Uterus (tissue), 4 donors: ENCODE measurements at places on chromosomes 6 and 20. TPM values are rescaled to one million over a fixed set of nuclear protein-coding genes. Genes with fewer than 3 reads are reported as not detected.

GRCh38 chr6:25050356-25050755 lies 114.6 kb upstream of the RIPOR2 start:
- H3K4me3 ChIP-seq, result no peak overlapping the region
- peak overlapping the region; percentile 92 for H3K27ac ChIP-seq
- peak; percentile 74 for DNase-seq
- no peaks in the 10 kb centered on the region for H3K27me3 ChIP-seq
- H3K36me3 ChIP-seq, result no peaks in the 10 kb centered on the region
- peaks cover 10% of the 10 kb centered on the region for H3K4me1 ChIP-seq

Gene BMP2
- 2.1 TPM for total RNA-seq

GRCh38 chr6:150453357-150453756 lies 84.5 kb downstream of the IYD start:
- no peak for DNase-seq
- H3K27me3 ChIP-seq, result no peaks in the 10 kb centered on the region
- H3K36me3 ChIP-seq, result no peaks in the 10 kb centered on the region
- H3K4me3 ChIP-seq, result no peak overlapping the region

Gene THEMIS
- total RNA-seq, result not detected

- no peak for DNase-seq
- no peak overlapping the region for H3K27ac ChIP-seq
- H3K4me1 ChIP-seq, result no peaks in the 10 kb centered on the region
- no peaks in the 10 kb centered on the region for H3K36me3 ChIP-seq
- H3K27me3 ChIP-seq, result no peaks in the 10 kb centered on the region
These were observed 25.1 kb downstream of the IL20RA start for GRCh38 chr6:137019476-137020272.

Gene SMOC2
- 132 TPM for total RNA-seq

GRCh38 chr20:9100691-9101090 lies 31.8 kb downstream of the PLCB4 start:
- H3K4me3 ChIP-seq, result no peak overlapping the region
- no peaks in the 10 kb centered on the region for H3K4me1 ChIP-seq
- H3K36me3 ChIP-seq, result no peaks in the 10 kb centered on the region
- no peak for DNase-seq
- no peak overlapping the region for H3K27ac ChIP-seq

DNA sequence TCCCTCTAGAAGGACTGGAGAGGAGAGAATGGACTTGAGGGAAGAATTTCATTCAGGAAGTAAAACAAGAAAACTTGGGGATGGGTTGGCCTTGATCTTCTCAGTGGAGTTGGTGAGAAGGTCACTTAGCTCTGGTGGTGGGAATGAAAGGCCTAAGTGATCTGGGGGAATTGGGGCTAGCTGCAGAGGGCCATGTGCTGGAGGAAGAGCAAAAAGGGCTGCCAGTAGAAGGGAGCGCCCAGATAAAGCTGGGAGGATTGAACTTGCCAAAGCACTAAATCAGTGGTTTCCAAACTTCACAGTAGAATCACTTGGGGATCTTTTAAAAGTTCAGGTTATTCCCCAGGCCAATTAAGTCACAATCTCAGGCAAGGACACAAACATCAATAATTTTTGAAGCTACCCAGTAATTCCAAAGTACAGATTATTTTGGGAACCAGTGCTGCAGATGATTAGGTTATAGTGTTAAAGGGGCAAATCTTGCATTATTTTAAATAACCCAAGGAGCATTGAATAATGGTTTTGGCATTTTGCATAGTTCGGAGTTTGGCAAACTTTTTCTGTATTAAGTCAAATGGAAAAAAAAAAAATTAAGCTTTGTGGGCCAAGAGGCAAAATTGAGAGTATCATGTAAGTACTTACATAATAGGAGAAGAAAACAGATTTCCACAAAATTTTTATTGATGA lies 36.5 kb upstream of the RFPL4B start:
- no peaks in the 10 kb centered on the region for H3K27me3 ChIP-seq
- no peak for DNase-seq
- no peaks in the 10 kb centered on the region for H3K4me1 ChIP-seq

Gene GRM4
- total RNA-seq, result not detected

- H3K27ac ChIP-seq, result no peak overlapping the region
- H3K4me3 ChIP-seq, result no peak overlapping the region
- no peak for DNase-seq
- H3K27me3 ChIP-seq, result no peaks in the 10 kb centered on the region
These were observed 3.0 kb upstream of the WFDC10A start for GRCh38 chr20:45626540-45626939.

- H3K4me1 ChIP-seq, result no peaks in the 10 kb centered on the region
- peak overlapping the region; percentile 45 for H3K4me3 ChIP-seq
- no peaks in the 10 kb centered on the region for H3K27me3 ChIP-seq
- H3K36me3 ChIP-seq, result no peaks in the 10 kb centered on the region
- peak overlapping the region; percentile 4 for H3K27ac ChIP-seq
These were observed 731 bp downstream of the MAK start for GRCh38 chr6:10837622-10837994.

Gene MCCD1
- total RNA-seq, result not detected

GRCh38 chr20:24810676-24811407 lies 138.2 kb upstream of the CST7 start:
- no peaks in the 10 kb centered on the region for H3K36me3 ChIP-seq
- no peaks in the 10 kb centered on the region for H3K4me1 ChIP-seq
- H3K27ac ChIP-seq, result no peak overlapping the region
- no peak for DNase-seq
- H3K4me3 ChIP-seq, result no peak overlapping the region

DNA sequence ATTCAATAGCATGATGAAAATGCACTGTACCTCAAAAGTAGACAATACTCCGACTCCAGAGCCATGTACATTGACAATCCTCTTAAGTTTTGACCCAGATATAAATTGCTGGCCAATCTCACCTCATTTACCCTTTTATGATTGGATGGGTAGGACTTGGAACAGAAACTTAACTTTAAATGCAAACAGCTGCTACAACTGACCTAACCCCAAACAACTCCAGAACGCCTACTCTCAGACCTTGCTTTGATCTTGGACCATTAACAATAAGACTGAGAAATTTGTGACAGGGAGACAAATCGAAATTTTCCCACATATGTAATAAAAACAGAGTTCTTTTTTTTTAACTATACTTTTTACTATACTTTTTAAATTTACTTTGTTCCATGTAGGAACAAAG lies 200.5 kb upstream of the MCHR2 start:
- H3K4me1 ChIP-seq, result no peaks in the 10 kb centered on the region
- H3K4me3 ChIP-seq, result no peak overlapping the region
- no peak for DNase-seq
- no peaks in the 10 kb centered on the region for H3K27me3 ChIP-seq

Gene RSPO4
- not detected for total RNA-seq

DNA sequence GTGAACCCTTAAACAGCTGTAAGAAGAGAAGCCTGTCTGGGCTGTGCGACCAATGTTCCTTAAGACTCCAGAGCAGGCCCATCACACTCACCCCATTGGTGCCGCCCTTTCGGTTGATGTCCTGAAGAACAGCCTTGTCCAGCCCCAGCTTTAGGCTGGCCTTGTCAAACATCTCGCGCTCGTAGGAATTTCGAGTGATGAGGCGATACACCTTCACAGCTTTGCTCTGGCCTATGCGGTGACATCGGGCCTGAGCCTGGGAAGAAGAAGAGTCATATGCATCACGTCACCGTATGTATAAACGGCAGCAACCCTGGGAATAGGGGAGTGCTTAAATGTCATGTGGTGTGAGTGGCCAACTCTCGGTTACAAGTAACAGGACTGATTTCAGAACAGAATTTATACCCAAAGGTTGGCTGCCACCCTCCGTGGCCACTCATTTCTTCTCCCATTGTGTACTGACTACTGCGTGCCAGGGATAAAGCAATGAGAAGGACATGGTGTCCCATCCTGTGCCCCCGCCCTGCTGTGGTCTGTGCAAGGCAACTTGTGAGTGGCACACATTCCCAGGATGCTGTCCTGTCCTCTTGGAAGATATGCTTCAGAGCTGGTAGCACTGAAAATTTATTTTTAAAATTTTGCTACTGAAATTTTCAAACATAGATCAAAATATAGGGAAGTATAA lies 90.7 kb upstream of the EMILIN3 start:
- H3K4me3 ChIP-seq, result no peak overlapping the region
- no peak overlapping the region for H3K27ac ChIP-seq
- H3K4me1 ChIP-seq, result no peaks in the 10 kb centered on the region
- no peak for DNase-seq
- H3K27me3 ChIP-seq, result no peaks in the 10 kb centered on the region

GRCh38 chr6:46715141-46715540 lies 20.0 kb downstream of the PLA2G7 start:
- H3K4me3 ChIP-seq, result no peak overlapping the region
- no peaks in the 10 kb centered on the region for H3K27me3 ChIP-seq
- no peaks in the 10 kb centered on the region for H3K36me3 ChIP-seq
- H3K27ac ChIP-seq, result no peak overlapping the region
